ENCODE measurements at places on chromosomes 5 and 9.
A peak's percentile ranks its signal among the peaks of the same experiment; 100 is the strongest.

DNA sequence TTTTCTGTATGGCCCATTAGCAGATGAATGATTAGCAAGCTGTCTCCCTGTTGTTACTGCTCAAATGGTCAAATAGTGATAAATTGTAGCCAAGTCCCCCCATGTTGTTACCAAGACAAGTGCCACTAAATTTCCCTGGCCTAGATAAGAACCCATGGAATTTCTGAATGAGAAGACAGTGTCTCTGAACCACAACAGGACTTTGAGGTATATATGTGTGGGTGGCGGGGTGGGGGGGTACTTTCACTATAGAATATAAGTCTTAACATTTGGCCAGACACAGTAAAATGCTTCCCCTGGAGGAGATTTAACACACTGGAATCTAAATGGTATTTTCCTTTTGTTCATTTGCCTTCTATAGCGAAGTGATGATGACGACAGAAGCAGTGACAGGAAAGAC lies 28.7 kb downstream of the XPA start:
- DNase-seq, result no peak

DNA sequence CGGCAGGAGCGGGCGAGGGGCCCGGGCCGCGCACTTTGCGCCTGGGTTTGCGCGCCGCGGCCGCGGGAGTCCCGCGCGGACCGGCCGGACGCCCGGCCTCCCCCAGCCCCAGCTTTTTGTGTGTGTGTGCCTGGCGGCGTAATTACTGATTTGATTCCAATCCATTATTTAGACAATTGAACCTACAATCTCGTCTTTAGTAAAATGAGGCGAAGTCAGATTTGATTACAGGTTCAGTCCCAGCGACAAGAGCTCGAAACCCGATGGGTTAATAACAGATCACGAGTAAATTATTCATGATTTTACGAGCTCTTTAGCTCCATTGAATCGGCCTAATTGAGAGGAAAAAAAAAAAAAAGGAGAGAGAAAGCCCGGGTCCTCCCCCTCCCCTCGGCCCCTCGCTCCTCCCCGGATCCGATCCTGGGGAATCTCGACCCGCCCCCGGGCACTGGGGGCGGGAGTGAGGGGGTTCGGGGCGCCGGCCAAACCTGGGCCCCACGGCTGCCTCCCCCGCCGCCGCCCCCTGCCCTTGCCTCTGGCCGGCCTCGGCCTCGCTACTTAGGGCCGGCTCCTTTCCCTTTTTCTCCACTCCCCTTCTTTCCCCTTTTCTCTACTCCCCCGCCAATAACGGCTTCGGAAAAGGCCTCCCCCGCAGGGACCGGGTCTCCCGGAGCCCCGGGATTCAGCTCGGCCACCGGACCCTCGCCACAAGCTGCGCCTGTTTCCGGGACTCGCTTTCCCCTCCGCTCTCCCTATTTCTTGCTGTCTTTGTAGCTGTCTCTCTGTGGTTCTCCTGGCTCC lies 6.6 kb downstream of the LHX2 start:
- peak; percentile 79 for DNase-seq

GRCh38 chr5:67211926-67212325 lies 15.3 kb upstream of the CD180 start:
- no peak for DNase-seq

- no peak for DNase-seq
These were observed 459.3 kb upstream of the MEF2C start for GRCh38 chr5:89342106-89342876.

DNA sequence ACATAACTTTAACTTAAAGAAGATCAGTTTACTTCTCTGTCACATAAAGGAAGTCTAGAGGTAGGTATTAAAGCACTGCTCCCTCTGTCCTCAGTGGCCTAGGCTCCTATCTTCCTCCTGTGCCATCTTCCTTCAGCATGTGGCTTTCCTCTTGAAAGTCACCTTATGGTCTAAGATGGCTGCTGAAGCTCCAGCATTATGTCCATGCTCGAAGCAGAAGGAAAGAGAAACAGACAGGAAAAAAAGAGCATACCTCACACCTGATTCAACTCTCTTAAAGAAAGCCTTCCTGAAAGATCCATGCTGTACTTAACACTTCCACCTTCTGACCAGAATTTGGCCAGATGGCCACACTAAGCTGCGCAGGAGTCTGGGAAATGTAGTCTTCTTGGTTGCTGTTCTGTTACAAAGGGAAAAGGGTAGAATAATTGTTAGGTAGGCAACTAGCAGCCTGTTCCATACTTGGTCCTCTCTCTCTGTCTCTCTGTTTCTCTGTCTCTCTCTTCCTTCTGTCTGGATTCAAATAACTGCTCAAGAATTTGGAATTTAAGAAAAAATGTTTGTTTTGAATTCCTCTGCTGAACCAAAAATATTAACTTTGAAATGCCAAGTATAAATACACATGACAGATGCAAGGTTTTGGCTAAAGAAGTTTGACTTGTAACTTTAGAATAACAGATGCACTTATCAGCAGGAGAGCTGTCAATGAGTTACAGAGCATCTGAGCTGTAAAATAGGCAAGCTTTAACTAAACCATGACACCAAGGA lies 16.0 kb downstream of the TMEM174 start:
- DNase-seq, result no peak

DNA sequence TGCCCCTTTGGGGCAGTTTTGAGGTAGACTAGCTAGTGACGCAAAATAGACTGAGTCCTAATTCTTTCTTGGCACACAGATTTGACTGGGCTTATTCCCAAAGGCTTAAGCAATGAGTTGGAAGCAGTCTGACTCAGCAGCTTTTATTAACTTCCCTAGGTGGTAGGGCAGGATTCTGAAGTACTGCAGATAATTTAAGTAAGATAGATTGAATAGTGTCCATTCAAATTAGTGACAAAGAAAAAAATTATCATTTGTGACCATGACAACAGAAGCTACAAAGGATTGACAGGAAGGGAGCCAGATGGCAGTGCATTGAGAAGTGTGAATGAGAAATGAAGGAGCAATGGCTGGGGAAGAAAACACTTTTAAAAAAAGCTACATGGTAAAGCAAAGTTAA lies 649.4 kb downstream of the CDH9 start:
- DNase-seq, result no peak

GRCh38 chr5:176410486-176411180 lies 5.7 kb downstream of the CLTB start:
- no peak for DNase-seq

DNA sequence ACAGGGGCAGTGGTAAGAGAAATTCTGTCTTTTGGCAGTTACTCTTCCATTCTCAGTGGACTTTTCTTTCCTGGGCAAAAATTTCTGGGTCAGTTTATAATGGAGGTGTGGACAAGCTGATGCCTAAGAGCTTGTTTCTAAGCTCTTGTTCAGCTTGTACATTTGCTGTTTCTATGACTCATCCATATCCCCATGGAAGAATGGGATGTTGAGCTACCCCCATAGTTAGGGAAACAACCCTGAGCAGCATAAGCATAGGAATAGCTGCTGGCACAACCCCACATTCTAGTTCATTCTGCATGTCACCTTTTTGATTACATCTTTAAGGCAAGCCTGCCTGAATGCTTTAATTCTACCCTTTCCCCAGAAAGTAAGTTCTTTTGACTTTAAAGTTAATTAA lies 173.3 kb downstream of the PSAT1 start:
- no peak for DNase-seq

DNA sequence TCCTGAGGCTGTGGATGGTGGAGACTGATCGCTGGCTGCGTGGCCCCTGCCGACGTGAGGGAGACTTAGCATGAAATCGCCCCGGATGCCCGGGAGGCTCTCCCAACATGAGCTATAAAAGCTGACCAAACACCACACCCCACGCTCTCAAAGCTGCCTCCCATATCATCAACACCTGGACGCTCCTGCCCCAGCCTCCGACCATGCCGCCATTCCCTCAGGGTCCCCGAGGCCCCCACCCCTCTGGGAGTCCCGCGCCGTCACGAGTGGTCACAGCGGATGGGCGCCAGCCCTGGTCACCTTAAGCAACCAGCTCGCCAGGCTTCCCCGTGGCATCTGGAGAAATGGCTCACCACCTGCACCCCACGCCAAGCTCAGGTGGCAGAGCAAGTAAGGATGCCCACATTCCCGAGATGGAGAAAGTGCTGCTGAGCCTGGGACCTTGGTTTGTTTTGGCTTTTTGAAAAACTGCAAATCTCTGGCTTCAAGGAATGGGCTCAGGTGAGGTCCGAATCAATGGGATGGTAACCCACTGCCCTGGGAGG lies 196.0 kb downstream of the MED10 start:
- DNase-seq, result no peak

GRCh38 chr9:129878291-129878690 lies 43.0 kb downstream of the USP20 start:
- no peak for DNase-seq

- no peak for DNase-seq
These were observed 72.4 kb downstream of the CFAP95 start for GRCh38 chr9:69893057-69893456.

GRCh38 chr9:124296796-124297550 lies 39.2 kb downstream of the NEK6 start:
- DNase-seq, result no peak

- no peak for DNase-seq
These were observed 473.0 kb downstream of the ZSWIM6 start for GRCh38 chr5:61805101-61805500.

GRCh38 chr5:90285581-90285980 lies 124.0 kb downstream of the CETN3 start:
- DNase-seq, result no peak

DNA sequence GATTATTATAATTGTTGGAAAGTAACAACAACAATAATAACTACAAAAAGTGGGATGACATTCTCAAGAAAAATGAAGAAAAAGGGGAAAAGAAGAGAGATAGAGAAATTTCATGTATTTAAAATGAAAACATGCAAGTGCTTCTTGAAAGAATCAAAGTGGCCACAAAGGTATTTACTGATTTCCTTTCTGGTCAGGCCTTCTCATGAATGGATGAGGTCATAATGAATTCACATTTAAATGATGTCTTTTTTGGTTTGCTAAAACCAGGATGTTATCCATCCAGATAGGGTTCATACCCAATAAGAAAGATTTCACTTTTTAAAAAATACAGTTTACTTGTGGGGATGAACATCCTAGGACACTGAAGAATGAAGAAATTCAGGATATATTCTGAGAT lies 446.4 kb upstream of the PTGER4 start:
- no peak for DNase-seq

DNA sequence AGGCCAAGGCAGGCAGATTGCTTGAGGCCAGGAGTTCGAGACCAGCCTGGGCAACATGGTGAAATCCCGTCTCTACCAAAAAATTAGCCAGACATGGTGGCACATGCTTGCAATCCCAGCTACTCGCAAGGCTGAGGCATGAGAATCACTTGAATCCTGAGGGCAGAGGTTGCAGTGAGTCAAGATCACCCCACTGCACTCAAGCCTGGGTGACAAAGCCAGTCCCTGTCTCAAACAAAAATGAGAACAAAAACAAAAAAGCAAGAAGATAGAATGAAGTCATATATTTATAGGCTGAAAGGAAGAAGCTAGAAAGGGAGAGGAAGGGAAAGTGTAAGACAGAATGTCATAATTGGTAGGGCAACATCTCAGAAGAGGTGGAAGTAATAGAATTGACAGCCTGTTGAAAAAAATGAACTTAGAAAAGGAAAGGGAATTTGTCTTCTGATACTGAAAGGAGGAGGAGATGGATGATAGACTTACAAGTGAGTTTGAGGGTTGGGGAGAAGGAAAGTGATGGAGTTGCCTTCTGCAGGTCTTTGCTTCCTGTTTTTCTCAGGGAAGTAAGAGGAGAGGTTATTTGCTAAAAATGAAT lies 32.2 kb downstream of the CARD6 start:
- no peak for DNase-seq

DNA sequence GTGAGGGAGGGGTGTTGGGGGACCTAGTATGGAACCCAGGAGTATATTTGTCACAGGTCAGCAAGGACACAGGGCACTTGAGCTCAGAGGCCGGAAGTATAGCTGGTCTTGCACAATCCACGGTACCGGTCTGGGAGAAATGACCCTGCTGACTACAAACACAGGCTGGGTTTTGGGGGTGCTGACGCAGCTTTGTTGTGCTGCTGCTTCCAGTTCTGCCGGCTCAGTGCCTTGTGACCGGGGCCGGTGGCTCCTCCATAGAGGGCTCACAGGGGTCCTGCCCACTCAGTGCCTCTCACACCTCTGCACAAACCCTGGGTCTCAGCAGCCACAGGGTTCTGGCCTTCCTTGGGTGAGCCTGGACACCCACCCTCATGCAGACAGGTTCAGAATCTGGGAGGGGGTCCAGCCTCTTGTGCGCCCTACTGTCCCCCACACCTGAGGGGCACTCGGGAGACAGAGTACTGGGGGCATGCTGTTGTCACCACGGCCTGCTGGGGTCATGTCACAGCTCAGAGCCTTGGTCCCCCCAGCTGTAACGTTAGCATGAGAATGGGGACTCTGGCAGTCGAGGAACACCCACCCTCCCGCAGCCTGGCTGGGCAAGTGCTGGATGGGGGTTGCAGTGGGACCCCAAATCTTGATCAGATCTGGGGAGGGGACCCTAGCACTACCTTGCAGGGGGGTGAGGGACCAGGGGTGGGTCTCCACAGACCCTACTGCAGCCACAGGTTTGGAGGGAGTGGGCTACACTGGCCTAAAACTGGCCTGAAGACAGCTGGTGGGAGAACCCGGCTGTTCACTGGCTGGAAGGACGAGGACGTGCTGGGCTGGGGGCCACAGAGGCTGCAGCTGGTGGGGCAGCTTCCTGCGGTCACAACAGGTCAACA lies 17.7 kb downstream of the NINJ1 start:
- DNase-seq, result no peak

DNA sequence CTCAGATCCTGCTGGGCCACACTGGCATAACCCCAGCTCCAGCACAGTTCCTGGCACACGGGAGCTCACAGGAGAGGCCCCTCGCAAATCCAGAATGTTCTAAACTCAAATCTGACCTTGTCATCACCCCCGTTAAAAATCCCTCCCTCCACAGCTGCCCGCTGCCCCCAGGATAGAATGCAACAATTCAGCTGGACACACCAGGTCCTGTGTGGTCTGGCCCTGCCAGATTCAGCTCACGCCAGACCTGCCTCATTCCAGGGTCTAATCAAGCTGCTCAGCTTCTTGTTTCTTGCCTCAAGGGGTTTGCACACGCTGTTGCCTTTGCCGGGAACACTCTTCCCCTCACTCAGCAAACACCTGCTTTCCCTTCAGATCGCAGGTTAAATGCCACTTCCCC lies 45.0 kb upstream of the ASS1 start:
- DNase-seq, result no peak

DNA sequence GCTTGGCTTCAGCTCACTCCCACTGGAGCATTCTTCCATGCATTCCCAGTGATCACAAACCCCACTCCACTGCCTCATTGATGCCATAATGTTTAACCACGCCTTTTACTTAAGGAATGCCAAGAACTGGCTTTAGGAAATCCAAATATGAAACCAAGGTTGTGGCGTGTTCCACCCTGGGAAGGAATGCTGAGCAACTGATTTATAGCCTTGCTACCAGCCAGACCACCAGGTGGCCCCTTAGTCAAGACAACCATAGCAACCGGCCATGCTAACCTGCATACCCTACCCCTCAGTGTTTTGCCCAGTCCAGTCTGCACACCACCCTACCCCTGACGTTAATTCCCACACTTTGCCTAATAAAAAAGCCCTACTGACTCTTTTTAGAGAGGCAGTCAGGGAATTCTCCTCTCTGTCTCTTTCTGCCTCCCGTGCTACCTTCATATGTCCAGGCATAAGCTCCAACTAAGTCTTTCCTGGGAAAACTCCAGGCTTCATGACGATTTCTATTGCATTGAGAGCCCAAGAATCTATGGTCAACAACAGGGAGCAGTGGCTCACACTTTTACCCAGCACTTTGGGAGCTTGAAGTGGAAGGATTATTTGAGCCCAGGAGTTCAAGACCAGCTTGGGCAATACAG lies 27.0 kb upstream of the PRRC2B start:
- DNase-seq, result no peak
